ENCODE measurements at places on chromosomes 6 and 20.
A peak's percentile ranks its signal among the peaks of the same experiment; 100 is the strongest.

- DNase-seq: no peak
Observed at GRCh38 chr20:37235065-37235464, 26.5 kb downstream of the GHRH start.

DNA sequence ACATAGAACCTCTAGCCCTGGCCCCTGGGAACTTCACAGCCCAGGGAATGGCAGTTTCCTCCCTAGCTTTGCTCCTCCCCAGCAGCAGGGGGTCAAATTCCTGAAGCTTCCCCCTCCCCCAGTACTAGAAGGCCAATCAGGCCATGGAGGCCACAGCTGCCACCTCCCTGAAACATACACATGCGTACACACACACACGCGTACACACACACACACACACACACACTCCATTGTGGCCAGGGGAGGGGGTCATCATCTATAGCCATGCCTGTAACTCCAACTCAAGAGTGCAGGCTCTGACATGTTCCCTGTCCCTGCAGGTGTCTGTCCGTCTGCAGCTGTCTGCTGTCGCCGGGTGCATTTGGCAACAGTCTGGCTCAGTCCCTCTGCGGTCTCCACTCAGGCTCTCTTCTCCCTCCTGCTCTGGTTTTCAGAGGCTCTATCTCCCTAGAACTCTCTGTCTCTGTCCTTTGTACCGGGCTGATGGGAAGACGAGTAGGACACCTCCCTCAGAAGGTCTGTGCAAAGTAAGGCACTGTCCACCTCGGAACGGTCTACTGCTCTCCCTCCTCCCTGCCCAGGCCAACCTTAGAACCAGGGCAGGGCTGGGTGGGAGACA, 1.4 kb downstream of the LRFN2 start:
- DNase-seq: peak; percentile 35

DNA sequence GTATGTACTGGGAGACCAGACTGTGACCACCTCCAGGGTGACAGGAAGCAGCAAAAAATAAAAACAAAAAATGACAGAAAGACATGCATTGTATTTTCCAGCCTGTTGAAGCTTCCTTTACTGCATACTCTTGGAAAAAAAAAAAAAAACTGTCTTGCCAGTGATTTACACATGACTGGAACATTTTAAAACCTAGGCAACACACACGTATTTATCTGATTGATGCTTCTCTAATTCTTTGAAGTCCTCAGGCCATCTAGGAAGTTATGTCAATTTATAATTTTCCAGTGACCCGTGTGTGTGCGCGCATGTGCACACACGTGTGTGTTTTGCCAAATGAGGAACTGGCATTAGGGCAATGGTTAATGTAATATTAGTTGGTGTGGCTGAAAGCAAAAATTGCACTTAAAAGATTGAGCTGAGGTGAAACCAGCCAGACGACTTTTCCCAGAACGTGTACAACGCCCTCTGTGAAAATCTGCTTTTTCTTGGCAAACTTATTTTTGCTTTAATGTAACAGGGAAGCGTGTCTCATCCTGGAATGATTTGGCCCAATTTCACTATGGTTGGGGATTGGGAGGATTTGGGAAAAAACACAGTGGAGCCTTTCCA, 315.2 kb downstream of the TFAP2A start:
- no peak for DNase-seq

DNA sequence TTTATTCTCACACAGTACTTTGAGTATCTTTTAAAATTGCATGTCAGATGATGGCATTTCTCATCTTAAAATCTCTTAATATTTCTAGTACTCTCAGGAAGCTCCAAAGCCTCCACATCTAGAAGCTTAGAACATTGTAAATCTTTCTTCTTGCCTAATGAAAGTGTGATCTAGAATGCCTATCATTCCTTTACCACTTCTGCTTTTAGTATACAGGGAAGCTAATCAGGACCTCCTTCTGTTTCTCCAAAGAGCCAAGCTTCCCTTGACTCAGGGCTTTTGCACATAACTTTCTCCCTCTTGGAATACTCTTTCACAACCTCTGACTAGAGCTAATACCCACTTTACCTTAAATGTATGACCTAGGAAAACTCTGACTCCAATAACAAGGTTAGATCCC, 7.5 kb upstream of the ELOVL4 start:
- DNase-seq: no peak

DNA sequence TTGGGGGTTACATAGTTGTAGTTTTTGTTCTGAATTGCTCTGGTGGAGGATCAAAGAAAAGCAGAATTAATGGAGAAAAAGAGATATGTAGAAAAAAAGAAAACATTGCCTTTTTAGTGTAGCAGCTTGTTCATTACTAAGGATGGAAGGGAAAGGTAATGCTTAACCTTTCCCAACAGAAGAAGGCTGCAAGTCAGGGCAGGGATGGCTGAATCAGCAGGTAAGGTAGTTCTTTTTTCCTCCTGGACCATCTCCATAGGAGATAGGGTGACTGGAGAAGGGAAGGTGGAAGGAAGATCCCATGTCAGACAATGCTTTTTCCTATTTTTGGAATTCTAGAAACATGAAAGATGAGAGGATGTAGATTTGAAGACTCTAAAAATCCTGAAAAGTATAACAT, 79.4 kb upstream of the SUPT3H start:
- DNase-seq: no peak

GRCh38 chr6:164246082-164246481, 831.6 kb downstream of the QKI start:
- DNase-seq: no peak

DNA sequence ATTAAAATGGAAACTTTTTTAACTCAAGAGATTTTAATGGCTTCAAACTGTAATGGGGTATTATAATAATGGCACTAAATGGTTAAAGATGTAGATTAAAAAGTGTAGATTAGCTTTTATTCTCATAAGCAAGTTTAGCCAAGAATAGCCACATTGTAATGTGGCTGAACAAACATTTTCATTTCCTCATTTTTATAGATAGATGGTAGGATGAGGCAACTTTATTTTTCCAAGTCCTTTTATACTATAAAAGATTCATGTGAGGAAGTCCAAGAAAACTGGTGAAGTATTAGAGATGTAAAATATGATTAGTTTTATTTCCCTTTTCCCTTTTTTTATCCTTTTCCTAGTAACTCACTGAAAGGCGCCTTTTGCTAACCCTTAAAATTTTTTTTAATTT, 88.8 kb downstream of the ATRN start:
- no peak for DNase-seq

DNA sequence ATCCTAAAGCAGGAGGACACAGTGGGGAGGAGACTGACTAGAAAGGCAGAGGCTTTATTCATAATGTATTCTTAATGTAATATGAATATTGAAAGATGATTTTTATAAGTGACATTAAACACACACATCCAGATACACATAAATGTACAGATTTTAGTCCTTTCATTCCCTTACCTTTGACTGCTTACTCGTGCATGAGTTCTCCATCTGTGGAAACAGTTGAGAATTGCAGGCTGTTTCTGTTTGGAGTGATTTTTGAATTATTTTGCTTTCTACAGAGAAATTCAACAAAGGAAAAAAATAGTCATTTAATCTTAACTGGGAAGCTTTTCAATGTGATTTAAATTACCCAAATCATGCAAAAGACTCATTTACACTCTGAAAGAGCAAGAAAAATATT, 136.5 kb downstream of the RIMS1 start:
- DNase-seq: no peak

GRCh38 chr20:45957021-45957941, 14.7 kb downstream of the ZNF335 start:
- DNase-seq: no peak

GRCh38 chr6:26445934-26446667, 5.8 kb downstream of the BTN3A3 start:
- no peak for DNase-seq

DNA sequence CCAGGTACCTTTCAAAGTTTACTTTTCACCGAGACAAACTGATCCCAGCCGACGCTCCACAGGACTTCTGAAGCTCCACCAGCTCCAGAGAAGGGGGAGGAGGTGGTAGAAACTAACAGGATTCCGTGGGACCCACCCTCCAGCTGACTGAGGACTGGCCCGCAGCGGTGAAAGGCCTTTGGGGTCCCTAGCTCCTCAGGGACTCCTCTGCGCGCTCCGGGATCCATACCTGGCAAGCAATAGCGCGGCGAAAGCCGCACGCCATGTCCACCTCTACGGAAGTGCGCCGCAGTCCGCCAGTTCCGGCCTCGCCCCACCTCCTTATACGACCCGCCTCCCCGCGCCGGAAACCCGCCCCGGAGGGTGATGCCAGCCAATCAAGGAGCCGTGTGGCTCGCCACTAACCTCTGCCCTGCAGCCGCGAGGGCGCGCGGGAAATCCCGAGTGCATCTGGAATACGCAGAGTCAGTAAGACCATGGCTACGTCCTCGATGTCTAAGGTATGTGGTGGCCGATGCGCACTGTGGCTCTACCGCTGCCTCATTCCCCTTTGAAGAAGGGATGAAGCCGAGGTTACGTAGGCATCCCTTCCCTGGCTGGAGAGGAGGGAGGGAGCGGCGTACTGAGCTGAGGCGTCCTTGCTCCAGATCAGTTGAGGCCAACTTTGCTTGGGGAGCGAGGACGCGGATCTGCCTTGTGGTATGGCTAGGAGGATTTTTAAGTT, at the start of the genes ORC3 and RARS2:
Gene ORC3 (plus strand): TSS at position 443 of the 724 bp plus-strand sequence. CDS start 34 bp downstream, at position 477.
Gene RARS2 (minus strand): TSS at position 295 of the 724 bp plus-strand sequence. CDS start 30 bp downstream, at position 265.
- DNase-seq: peak; percentile 94

- DNase-seq: no peak
Observed at GRCh38 chr6:154893917-154894316, 101.2 kb upstream of the TIAM2 start.

- DNase-seq: no peak
Observed at GRCh38 chr6:91743756-91744155, 1156.9 kb upstream of the MAP3K7 start.

DNA sequence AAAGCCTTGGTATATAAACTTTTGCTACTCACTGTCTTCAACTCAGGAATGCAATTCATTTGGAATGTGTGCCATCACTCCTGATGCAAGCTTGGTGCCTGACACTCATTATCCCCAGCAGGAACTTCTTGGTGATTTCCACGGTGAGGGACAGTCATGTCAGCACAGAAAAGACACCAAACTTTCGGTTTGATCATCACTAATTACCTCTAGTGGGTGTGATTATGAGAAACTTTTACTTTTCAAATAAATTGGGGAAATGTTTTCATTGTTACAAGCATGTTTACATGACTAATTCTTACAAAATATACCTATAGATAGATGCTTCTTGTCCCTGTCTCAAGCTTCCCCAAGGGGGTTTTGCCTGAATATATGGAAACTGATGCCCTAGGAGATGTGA, 40.9 kb downstream of the RPP40 start:
- DNase-seq: no peak

DNA sequence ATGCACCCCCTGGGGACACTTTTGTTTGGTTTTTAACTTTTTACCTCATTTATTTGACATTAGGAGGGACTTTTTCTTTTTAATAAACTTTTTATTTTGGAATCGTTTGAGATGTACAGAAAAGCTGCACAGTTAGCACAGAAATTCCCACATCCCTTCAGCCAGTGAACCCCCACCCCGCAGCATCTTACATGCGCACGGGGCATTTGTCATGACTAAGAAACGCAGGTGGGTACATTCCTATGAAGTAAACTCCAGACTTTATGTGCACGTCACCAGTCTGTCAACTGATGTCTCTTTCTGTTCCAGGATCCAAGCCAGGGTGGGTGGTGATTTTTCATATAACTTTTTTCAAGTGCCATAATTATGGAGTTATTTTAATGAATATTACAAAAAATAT, 4.9 kb upstream of the ZNF831 start:
- no peak for DNase-seq

- DNase-seq: no peak
Observed at GRCh38 chr20:48770700-48771442, 56.9 kb downstream of the PREX1 start.

DNA sequence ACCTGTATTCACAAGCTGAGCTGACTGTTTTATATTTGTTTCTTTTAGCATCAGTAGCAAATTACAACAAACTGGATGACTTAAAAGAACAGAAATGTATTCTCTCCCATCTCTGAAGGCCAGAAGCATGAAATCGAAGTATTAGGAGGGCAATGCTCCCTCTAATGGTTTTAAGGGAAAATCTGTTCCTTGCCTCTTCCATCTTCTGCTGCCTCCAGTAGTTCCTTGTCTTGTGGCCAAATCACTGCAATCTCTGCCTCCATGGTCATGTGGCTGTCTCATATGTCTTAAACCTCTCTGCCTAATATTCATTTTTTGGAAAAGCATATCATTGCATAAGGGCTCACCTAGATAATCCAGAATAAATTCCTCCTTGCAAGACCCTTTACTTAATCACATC, 25.2 kb upstream of the ASCC3 start:
- no peak for DNase-seq

DNA sequence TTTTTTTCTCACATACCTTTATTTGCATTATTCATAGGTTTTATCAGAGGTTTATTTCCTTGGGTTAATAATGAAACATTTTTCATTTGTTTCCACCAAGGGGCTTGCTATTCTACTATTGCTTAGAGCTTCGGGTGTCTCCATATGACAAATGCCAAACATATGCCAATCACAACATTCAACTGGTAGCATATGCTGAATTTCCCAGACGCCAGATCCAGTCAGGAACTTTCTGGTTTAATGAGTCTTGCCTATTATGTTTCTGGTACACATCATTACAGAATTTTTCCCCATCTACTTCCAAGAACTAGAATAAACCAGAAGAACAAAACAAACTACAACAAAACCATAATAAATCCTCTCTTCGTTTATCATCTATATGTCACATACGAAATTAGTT, 180.7 kb downstream of the PRKN start:
- DNase-seq: no peak

GRCh38 chr6:157585274-157586087, 204.5 kb downstream of the ZDHHC14 start:
- DNase-seq: no peak

GRCh38 chr20:1803061-1803931, 91.9 kb upstream of the SIRPA start:
- DNase-seq: peak; percentile 21

DNA sequence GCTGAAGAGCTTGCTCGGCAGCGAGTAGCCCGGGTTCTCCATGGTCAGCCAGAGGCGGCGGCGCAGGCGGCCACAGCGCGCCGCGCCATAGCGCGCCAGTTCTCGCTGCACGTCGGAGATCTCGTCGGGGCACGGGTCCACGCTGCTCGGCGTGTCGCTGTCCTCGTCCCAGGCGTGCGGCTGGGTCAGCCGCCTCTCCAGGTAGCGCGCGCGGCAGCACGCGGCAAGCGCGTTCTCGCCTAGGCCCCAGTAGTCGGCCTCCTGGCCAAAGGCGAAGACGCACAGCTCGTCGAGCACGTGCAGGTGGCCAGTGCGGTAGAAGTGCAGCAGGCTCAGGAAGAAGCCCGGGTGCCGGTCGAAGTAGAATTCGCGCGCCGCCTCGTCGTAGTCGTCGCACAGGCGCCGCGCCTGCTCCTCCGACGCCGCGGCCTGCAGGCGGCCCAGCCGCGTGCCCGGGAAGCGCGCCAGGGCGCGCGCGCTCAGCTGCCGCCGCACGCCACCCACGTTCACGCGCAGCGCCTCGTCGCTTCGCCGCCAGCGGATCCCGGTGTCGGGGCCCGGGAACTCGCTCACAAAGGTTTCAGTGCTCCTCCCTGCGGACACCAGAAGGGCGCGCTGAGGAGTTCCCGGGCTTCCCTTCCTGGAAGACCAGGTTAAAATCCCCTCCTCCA, 2.7 kb downstream of the KCNS1 start:
- no peak for DNase-seq

DNA sequence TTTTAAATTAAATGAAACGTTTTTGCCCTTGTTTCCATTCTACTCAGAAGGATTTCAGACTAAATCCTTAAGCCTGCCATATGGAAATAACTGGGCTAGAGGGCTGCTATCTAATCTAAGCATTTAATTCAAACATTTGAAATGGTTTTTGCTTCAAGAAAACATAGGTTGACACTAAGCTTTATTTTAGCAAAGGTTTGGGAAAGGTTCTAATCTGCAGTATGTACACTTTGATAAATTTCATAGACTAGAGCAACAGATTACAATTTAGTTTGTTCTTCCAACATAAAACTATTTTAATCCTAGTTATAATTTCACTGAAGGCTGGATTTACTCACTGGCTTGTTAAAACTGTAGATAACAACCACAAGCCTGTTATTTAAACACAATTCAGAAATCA, 72.1 kb downstream of the TMEM200A start:
- no peak for DNase-seq

Data from DND-41 (cell line).